AG04449 (cell line): ENCODE measurements at places on chromosomes 2 and 18.

DNA sequence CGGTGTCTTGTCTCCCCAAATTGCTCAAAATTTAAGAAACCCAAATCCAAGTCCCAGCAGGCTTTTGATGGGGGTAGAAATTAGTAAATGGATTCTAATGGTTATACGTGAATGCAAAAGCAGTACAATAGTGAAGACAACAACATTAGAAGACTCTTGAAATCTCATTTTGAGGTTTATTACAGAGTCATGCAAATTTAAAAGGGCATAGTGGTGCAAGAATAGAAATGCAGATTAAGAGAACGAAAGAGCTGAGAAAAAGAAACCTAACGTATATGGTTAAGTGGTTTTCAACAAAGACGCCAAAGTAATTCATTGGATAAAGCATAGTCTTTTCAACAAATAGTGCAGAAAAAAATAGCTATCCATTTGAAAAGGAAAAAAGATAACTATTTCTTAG is 33.2 kb upstream of the CXXC1 start:
- no peak for DNase-seq

- no peak for DNase-seq
Observed at GRCh38 chr18:712401-713134, at the start of gene ENOSF1. Gene ENOSF1 (minus strand): TSS chr18:712630. CDS start chr18:712587, 43 bp downstream.

DNA sequence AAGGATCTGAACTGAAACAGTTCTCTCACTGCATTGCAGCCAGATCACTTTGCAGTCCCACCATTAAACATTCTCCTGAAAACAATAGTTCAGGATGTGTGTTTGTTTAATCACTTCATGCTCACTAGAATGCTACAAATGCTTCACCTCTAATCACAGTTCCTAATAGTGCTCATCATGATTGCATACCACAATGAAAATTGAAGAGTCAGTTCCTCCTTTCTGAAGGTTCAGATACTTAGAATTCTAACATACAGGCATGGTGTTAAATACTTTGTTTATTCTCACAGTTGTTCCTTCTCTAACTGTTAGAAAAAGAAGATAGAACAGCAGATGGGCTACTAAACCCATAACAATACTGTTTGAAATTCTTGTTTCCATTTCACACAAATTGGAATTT is 622.3 kb upstream of the ACVR2A start:
- no peak for DNase-seq

- DNase-seq: no peak
Observed at GRCh38 chr2:161163440-161163839, 3.2 kb downstream of the TANK start.

- no peak for DNase-seq
Observed at GRCh38 chr2:86319700-86320580, 17.5 kb downstream of the REEP1 start.

DNA sequence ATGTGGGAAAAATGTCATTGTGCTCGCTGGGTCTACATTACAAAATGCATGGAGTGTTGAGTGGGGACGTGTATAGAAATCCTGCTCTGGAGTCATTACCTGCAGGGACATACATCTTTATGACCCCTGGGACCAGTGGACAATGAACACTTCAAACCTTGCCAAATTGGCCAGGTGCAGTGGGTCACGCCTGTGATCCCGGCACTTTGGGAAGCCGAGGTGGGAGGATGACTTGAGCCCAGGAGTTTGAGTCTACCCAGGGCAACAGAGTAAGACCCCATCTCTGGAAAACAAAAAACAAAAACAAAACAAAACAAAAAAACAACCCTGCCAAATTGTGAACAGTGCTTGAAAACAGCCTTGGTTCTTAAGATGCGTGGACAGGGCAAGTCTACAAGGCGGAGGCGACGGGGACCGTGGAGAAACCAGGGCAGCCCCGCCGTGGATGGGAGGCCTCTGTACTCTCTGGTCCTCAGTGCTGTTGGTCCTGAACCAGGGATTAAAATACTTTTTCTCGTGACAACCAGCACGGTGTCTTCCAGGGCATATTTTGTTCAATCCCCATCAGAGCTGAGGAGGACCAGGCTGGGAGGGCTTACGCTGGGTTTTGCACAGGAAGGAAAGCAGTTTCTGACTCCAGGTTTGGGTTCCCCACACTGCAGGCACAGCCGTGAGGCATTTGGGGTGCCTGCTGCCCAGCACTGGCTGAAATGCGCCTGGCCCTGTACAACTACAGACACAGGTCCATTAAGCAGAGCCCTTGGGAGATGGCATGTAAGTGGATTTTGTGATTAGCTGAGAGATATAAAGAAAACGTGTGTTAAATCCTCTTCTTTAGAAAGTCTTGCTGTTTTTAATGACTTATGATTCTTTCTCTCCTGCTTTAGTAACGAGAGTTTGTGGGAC is 13.7 kb downstream of the COLEC11 start:
- DNase-seq: no peak

GRCh38 chr18:50653402-50654093 is 93.7 kb downstream of the MAPK4 start:
- no peak for DNase-seq

DNA sequence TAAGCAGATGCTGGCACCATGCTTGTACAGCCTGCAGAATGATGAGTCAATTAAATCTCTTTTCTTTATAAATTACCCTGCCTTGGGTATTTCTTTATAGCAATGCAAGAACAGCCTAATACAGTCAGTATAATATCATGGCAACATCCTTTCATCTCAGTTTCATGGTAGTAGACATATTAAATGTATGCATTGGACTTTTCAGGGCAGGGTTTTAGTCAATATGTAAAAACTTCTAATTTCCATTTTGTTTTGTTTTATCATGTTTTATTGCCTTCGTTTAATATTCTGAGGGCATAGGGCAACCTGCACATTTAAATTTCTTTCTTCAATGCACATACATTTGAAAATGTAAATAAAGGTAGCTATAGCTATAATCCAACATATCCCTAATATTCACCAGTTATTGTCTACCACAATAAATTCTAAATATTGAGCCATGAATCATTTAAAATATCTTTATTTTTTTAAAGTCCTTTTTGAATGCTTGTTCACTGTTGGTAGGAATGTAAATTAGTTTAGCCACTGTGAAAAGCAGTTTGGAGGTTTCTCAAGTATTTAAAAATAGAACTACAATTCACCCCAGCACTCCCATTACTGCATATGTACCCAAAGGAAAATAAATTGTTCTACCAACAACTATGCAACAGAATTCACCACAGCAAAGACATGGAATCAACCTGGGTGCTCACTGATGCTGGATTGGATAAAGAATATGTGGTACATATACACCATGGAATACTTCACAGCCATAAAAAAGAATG is 41.8 kb upstream of the GRB14 start:
- peak; percentile 12 for DNase-seq

DNA sequence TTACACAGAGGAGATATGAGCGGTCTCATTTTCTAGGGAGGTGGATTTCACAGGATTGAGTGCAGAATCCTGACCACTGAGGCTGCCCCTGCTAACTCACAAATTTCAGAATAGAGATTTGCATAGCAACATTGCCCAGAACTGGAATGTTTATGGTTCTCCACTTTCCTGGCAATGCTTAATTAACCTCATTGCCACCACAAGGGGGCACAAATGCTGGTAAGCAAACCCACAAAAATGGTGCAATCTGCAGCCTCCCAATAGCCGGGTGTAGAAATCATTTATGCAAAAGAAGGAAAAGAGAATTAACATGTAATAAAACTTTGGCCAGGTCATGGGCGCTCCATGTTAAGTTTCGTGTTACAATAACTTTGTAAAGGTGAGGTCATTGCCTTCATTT is 112.4 kb downstream of the CYRIA start:
- no peak for DNase-seq

DNA sequence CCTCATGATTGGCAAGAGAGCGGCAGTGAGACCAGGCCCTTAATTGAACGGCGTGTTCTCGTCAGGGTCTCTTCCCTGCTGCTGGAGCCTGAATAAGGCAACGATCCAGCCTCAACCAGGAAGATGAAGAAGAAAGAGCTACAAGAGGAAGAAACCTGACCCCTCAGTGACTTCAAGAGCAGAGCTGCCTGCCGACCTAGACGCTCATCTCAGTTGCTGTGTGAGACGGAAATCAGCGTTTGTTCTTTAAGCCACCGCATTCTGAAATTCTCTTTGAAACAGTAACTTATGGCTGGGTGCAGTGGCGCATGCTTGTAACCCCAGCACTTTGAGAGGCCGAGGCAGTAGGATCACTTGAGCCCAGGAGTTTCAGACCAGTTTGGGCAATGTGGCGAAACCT is 29.6 kb upstream of the KCNG3 start:
- DNase-seq: no peak

GRCh38 chr2:223442847-223443246 is 159.3 kb downstream of the SCG2 start:
- DNase-seq: peak; percentile 29

- no peak for DNase-seq
Observed at GRCh38 chr2:234492717-234493485, 4.0 kb downstream of the ARL4C start.

DNA sequence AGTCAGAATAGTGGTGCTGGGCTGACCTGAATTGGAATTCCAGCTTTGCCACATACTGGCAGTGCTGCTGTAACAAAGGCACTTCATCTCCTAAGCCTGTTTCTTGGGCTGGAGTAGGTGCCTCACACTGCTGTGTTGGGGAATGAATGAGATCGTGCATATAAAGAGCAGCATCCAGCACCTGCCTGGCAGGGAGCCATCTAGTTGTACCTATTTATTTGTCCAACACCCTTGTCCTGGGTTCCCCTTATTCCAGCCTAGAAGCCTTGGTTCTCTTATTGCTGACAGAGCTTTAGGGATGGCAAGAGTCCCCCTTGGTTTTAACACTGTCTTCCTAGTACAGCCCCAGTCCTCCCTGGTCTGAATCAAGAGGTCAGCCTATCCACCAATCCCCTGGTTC is 275.3 kb upstream of the RAB12 start:
- no peak for DNase-seq

DNA sequence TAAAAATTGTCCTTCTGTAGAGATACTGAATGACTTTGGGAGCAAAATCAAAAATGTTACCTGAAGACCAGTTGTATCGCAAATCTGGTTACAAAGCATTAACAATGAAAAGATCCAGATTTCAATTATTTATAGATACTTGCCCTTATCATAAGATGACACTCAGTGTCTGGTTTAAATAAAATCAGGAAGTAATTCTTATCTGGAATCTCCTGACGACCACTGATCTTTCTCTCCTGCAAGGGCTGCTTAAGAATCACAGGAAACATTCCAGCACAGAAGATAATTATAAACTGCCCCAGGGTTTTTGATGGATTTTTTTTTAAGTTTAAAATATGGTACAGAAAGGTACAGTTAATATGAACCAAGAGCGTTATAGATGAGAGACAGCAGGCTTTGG is 205.7 kb downstream of the ALK start:
- no peak for DNase-seq

DNA sequence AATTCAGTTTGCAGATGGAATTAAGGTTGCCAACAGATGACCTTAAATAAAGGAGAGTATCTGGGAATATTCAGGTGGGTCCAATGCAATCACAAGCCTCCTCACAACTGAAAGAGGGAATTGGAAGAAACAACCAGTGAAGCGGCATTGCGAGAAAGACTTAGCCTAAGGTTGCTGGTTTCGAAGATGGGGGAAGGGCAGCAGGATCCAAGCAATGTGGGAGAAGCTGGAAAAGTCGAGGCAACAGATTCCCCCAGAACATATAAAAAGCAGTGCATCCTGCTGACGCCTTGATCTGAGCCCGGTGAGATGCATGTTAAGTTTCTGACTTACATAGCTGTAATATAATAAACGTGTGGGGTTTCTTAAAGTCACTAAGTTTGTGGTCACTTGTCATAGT is 162.5 kb downstream of the NDUFA10 start:
- no peak for DNase-seq

GRCh38 chr18:45312555-45313126 is 302.6 kb upstream of the SLC14A2 start:
- no peak for DNase-seq

DNA sequence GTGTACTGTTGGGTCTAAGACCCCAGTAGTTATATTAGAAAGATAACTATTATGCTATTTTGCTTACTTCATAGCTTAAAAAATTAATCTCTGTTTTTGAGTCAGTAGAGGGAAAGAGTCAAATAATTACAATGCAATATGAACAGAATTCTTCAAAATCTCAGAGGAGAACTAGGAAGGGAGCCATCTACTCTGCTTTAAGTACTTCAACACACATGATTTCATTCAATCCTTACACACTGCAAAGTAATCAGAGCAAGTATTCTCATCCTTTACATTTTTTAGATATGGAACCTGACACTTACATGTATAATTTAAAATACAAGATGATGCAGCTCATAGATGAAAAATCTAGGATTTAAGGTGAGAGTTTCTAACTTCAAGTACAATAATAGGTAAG is 27.7 kb downstream of the COL5A2 start:
- DNase-seq: no peak

DNA sequence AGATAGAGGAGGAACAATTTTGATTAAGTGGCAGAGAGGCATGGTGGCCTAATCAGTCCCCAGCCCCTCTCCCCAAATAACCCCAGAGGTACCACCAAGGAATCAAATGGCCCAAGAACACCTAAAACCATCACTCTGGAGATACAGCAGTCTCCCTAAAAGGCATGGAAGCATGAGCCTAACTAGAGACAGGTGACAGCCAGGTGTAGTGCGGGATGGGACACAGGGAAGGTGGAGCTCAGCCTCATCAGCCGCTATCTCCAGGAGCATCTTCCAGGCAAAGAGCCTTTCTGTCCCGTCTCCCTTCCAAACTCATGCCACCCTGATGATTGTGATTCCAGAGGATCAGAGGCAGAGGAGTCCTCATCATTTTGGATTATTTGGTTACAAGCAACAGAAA is 144.7 kb downstream of the COPS8 start:
- no peak for DNase-seq

DNA sequence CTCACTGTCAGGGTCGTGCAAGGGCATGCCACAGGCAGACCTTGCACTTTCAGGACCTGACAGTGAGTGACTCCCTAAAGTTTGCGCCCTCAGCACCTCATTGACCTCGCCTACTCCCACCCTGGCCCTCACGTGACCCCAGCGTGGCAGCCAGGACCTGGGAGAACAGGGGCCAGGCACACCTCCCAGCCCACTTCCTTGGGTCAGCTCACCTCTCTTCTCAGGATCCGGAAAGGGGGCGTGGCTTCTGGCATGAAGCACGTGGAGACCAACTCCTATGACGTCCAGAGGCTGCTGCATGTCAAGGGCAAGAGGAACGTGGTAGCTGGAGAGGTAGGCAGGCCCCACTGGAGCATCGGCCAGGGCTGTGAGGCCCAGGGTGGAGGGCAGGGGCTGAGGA is 8.8 kb downstream of the VIL1 start:
- DNase-seq: no peak

GRCh38 chr2:29848566-29849310 is 72.6 kb downstream of the ALK start:
- DNase-seq: no peak

GRCh38 chr2:106261871-106262321 is 67.8 kb upstream of the UXS1 start:
- no peak for DNase-seq

- no peak for DNase-seq
Observed at GRCh38 chr2:66036948-66037347, 398.0 kb upstream of the MEIS1 start.

- DNase-seq: no peak
Observed at GRCh38 chr2:49794396-49794795, 640.1 kb upstream of the FSHR start.

- DNase-seq: no peak
Observed at GRCh38 chr2:2850859-2851258, 519.8 kb upstream of the MYT1L start.

- no peak for DNase-seq
Observed at GRCh38 chr18:28334516-28334915, 157.6 kb upstream of the CDH2 start.

- no peak for DNase-seq
Observed at GRCh38 chr2:72148837-72149555, 1.3 kb upstream of the CYP26B1 start.
